NCI-H1417 treated with DMSO at 0.1 percent for 48 hours (cell line): ENCODE measurements at places on chromosomes 4 and X.

DNA sequence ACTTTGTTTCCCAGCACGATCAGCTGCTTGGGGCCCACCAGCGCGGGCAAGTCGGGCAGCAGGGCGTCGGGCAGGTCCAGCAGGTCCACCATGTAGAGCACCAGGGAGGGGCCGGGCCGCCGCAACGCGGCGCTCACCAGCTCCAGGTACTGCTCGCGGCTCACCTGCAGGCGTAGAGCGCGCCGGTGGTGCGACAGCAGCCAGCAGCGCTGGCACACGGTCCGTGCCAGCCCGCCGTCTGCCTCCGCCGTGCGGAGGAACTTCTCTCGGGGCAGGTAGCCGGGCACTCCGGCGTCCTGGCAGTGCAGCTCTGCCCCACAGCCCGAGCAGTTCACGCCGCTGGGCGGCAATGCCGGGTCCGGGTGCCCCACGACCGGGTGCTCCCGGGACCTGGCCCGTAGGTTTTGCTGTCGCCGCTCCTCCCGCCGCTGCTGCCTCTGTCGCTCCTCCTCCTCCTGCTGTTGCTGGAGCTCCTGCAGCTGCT is 527 bp downstream of the NOA1 start:
- DNase-seq, result no peak

- no peak for DNase-seq
These were observed 164.2 kb upstream of the NRK start for GRCh38 chrX:105658136-105658535.

DNA sequence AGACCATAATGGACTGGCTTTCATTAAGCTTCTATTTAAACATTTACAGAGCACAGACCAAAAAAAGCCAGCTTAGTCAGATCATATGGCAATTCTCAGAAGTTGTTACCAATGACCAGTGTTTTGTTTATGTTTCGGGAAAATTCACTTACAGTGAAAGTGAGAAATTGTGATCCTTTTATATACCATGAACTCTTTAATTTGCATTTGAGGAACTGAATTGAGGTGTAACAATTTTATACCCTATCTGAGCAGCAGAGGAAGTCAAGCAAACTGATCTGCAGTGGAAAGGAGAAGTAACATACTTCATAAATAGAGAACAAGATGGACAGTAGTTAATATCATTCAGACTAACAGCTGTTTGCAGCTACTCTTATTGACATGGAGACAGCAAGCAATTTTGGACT is 97.1 kb downstream of the TMA16 start:
- DNase-seq, result no peak

DNA sequence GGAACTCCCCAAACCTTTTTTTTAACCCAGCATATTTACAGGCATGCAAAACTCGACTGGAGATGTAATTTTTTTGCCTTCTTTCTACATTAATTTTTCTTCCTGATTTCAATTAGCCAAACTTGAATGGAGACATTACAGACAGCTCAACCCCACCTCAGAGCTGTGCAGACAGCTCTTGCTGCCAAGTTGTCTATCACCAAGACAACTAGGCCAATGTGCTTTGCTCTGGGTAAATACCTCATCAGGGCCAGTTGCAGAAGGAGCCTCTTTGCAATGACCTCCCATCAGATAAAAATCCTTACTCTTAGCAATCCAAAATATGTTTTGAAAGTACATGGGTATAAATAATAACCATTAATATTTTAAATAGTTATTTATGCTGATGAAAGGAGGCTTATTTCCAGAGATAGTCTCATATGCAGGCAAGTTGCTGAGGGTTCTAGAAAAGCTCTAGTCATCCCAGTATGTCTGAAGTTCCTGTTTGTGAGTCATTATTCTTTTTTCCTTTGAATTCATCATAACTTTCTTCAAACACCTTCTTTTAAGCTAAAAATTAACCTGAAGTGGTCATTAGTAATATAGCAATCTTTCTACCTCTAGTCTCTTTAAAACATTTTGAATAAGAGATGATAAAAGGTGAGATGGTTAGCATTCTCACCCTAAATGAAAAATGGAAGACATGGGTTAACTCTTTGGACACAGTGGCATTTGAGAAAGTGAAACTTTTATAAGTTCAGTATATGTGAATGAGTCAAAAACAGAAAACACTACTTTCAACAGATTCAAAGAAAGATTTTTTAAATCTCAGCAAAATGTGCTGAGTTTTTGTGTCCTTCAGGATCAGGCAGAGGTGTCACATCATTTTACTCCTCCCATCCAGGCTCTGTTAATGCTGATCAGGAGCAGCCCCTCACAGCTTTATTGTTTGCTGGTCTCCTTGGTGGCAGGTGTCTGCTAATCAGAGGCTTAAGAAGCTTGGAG is 475.5 kb upstream of the FGF16 start:
- DNase-seq, result no peak

DNA sequence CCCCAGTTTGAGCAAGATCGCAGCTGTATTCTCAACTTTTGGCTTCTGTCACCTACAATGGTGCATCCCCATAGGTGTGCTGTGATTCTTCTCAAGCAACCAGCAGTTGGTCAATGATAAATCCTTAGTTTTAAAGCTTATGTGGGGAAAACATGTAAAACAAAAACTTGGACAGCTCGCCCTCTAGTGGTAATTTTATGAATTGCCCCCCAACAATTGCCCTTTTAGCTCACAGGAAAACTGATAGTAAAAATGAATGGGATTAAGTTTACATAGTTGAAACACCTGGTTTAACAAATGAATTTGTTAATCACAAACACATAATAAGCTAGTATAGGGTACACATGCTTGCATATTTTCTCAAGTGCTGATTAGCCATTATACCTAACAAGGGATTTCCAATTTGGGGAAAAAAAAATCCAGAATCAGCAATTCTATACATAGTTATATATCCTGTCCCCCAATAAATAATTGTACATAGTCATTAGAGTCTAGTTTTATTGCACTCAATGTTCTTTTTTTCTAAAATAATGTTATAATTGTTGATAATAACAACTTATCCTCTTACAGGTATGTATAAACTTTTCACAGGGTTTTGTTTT is 30.1 kb downstream of the TEX13A start:
- no peak for DNase-seq

- DNase-seq, result no peak
These were observed 95.7 kb downstream of the ANTXR2 start for GRCh38 chr4:79977131-79977840.

GRCh38 chr4:74661427-74662201 is 132.7 kb downstream of the BTC start:
- DNase-seq, result no peak

GRCh38 chrX:133989993-133990392 is 4.6 kb upstream of the GPC3 start:
- DNase-seq, result no peak

DNA sequence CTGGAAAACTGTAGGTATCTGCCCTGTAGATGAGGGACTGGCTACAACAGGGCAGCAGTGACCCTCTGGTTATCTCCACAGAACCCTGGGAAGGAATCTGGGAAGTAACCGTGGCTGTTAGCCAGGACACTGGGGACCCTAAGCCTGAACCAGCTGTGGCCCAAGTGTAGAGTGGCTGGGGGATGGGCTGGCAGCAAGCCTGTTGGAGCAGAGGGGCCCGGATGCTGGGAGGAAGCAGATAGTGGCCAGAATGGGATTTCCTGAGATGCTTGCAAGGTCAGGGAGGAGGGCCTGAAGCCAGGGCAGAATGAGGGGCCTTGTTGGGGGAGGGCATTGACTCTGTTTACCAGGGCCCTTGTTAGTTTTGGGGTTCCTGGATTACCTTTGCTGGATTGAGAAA is 161.0 kb upstream of the EOLA2 start:
- no peak for DNase-seq

GRCh38 chr4:7646384-7647061 is 211.8 kb upstream of the PSAPL1 start:
- DNase-seq, result no peak

DNA sequence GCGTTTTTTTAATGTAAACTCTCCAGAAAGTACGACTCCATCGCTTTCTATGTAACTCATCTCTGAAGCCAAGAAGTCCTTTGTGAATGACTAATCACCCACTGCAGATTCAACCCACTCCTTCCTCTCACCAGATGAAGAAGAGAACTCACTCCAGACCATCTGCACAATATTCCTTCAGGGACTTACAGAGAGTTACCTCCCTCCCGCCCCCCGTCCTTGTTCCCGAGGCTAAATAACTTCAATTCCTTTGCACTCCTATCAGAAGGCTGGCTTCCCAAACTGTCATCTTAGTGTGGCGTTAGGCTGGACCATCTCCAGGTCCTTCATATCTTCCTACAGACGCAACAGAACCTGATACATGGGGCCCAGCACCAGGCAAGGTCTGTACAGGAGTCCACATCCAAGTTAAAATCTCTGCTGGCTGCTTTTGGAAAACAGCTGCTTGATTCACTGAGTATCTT is 82.4 kb downstream of the AFAP1 start:
- DNase-seq, result no peak

DNA sequence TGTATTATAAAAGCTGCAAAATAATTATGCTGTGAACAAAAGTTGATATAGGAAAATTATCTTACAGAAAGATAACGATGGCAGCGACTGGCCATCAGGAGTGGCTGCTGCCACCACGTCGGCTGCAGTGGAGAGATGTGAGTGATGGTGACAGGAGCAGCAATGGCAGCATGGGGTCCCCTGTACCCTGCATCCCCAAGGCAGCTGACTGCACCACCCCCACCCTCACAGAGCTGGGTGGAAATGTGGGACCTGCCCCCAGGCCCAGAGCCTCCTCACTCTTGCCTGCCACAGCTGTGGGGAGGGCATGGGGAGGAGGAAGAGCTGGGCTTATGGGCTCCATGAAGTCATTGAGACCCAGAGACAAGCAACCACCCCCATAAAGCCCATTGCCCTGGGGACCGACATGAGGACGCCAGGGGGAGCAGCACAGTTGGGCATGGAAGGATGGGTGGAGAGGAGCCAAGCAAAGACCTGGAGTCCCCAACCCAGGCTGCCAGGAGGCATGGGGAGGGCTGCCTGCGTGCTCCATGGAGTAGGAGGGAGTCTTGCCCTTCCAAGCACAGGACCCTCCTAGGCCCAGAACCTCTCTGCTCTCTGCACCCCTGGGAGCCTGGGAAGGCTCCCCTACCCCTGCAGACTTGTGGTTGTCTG is 1090.5 kb downstream of the PCDH18 start:
- DNase-seq, result no peak

- DNase-seq, result no peak
These were observed 123.4 kb downstream of the COL25A1 start for GRCh38 chr4:109179061-109179460.

DNA sequence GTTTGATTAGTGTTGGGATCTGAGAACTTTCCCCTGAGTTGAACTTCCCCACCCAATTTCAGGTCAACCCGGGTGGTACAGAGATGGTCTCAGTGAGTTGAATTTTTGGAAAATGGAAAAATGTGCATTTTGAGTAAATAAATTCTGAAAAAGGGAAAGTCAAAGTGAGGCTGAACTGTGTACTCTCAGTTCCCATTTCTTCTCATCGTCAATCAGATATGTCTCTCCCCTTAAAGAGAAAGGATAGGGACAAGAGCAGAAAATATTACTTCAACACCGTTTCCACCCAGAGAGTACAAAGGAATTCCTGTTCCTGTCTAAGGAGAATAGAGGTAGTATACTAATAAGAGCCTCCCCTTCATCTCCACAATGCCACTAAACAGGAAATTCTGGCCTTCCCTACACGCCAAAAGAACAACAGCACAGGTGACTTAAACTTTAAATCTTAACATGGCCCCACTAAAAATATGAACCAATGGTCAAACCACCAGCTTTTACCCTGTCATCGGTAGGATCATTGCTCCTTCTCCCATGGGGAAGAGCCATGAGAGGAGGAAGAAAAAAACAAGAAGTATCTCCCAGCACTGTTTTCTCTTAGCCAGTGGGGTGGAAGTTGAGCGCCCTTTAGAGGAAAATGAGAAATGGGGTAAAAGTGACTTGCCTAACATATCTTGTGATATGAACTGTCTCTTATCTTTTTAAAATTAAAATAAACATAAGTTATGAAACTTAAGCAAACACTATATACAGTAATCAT is 30.3 kb downstream of the BMP3 start:
- no peak for DNase-seq

- no peak for DNase-seq
These were observed 11.7 kb upstream of the ABLIM2 start for GRCh38 chr4:8170341-8170740.

DNA sequence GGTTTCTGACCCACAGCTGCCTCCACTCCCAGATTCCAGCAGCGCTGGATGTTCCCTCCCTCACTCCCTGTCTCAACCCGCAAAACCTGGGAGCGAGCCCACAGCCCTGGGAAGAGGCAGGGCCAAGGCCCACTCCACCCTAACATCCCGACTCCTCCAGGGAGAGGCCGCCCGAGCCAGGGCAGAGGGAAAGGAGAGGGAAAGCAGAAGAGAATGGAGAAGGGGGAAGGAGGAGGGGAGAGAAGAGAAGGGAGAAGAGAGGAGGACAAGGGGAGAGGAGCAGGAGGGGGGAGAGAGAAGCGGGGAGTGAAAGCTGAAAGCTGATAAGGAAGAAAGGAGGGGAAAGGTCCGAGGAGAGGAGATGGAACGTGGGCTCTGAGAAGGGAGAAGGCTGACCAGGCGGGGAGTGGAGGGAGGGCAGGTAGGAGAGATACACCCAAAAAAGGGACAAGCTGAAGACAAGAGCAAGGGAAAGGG is 120.2 kb upstream of the PJA1 start:
- DNase-seq, result no peak

GRCh38 chr4:67500373-67500772 is 44.9 kb downstream of the CENPC start:
- no peak for DNase-seq

DNA sequence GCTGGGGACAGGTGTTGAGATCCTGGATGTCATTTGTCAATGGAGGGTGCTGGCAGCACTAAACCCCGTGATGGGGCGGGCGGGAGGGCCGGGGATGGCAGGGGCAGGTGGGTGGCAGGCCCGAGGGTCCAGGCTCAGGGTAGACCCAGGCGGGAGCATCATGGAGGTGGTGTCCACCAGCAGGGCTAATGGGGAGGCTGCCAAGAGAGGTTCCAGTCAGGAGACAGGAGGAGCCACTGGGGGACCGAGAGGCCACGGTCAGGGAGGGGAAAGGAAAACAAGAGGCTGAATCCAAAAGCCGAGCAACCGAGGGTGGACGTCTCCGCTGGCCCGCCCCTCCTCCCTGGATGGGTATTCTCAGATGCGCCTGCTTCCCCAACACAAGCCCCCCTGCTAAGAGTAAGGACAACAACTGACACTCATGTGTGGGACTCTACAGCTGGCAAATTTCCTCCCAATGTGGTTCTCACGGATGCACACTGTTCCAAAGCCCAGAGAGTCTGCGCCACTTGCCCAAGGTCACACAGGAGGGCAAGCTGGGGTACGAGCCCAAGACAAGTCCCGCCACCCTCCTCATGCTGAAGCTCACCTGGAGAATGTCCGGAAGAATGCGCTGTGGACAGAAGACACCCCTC is 132.0 kb downstream of the CPZ start:
- no peak for DNase-seq

- DNase-seq, result no peak
These were observed 17.3 kb downstream of the STIM2 start for GRCh38 chr4:26877961-26878360.

- DNase-seq, result no peak
These were observed 208.3 kb upstream of the LEF1 start for GRCh38 chr4:108377021-108377420.

DNA sequence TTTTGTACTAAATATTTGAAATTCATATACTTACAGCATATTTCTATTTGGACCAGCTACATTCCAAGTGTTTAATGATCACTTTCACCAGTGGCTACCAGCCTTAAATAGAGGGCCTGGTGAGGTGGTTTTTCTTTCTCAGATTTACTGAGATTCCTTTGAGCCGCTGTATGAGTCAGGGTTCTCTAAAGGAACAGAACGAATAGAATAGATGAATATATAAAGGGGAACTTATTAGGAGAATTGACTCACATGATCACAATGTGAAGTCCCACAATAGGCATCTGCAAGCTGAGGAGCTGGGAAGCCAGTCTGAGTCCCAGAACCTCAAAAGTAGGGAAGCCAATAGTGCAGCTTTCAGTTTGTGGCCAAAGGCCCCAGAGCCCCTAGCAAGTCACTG is 146.2 kb upstream of the TLL1 start:
- no peak for DNase-seq
